NB4 (cell line): ENCODE measurements at places on chromosomes 12 and 14.

DNA sequence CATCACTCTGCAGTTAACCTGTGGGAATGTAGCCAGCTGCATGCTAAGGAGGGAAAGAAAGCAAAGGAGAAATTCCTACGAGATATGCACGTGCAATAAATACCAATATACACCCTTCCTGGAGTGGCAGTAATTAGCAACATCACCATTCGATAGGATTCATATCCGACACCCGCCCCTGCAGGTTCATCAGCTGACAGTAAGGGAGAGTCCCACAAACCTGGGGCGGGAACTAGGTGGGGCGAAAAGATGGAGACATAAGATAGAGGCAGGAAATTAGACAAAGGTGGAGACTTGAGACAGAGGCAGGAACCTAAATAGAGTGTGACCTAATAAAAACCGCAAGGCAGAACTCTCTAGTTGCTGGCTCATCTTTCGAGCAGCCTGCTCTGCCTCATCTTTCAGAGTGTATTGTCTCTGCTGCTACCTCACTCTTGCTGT lies 51.6 kb downstream of the PLEKHG3 start:
- peak; percentile 64 for DNase-seq

DNA sequence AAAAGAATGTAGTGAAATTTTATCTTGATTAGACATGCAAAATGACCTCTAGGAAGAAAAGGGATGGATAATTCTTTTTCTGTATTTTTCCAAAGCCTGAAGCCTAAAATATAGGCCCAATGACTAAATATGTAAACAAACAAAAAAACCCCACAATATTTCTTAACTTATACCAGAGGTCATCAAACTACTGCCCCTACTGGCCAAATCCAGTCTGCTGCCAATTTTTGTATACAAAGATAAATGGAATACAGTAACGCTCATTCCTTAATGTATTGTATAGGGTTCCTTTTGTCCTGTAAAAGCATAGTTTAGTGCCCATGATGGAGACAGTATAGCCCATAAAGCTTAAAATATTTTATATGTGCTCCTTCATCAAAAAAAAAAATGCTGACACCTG lies 145.7 kb upstream of the ALG10 start:
- DNase-seq, result no peak

GRCh38 chr12:123267991-123268843 lies 3.4 kb downstream of the CDK2AP1 start:
- DNase-seq, result peak; percentile 56

DNA sequence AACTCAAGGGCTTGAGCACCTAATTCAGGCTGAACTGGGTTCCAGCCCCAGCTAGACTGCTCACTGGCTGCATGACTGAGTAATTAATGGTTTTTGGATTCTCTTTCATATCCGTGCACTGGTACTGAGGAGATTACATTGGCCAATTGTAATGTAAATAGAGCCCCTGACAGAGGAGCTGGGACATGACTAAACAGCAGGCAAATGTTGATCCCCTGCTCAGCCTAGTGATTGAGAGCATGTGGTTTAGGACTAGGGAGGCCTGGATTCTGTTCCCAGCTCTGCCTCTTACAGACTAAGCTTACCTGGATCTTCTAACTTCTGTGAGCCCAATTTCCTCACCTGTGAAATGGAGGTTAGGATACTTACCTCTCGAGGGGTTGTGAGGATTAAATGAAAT lies 204.3 kb downstream of the ESR2 start:
- DNase-seq, result no peak

- no peak for DNase-seq
Observed at GRCh38 chr14:54267172-54267571, 129.6 kb upstream of the CDKN3 start.

GRCh38 chr12:27104546-27104945 lies 22.2 kb upstream of the C12orf71 start:
- no peak for DNase-seq

GRCh38 chr12:4626543-4626942 lies 22.3 kb downstream of the AKAP3 start:
- no peak for DNase-seq

DNA sequence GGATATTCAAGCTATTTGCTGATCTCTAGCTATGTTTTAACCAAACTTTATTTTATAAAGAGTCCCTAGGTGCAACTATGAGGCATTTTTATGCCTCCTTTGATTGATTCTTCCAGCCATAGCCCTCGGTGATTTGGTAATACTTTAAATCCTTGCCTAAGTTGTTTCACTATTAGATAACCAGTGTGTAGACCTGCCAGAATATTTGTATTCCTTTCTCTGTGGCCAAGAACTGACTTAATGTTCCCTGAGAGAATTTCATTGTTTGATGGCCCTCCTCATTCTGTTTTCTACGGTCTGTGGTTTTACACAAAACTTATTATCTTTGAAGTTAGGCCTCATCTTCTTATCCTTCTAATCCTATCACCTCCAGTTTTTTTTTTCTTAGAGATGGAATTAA lies 109.7 kb upstream of the MDGA2 start:
- DNase-seq, result no peak

- DNase-seq, result no peak
Observed at GRCh38 chr12:132953771-132954170, 2.3 kb downstream of the ZNF605 start.

DNA sequence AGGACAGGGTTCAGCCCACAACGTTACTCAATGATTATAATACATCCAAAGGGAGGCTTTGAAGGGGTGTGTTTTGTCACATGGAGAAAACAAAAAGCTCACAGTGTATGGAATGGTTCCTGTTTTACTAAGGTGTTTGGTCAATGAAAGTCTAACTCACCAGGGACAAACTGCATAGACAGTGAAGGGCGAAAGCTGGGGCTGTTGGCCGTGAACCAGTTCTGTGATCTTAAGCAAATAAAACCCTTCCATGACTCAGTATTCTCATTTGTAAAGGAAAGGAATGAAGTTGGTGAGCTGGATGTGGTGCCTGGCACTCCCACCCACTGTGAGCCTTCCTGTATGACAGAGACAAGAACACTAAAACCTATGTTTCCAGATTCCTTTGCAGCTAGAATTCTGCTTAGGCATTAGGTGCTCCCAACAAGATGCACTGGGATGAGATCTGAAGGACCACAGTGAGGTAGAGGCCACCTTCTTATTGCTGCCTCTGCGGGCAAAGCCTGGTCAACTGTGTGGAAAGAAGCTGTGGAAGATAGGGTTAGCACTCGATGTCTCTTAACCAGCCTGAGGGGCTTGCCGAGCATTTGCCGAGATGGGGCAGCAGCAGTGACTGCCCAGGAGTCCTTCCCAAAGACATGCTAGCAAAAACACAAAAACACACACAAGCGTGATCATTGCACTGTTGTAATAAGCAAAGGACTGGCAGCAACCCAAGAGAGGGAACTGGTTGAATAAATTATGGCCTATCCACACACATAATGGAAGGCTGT lies 48.5 kb downstream of the VCPKMT start:
- DNase-seq, result no peak

- no peak for DNase-seq
Observed at GRCh38 chr12:6767353-6768319, 1.5 kb downstream of the PTMS start.

- no peak for DNase-seq
Observed at GRCh38 chr12:64145226-64145625, 76.9 kb downstream of the KICS2 start.

- DNase-seq, result no peak
Observed at GRCh38 chr12:31846405-31846804, 112.8 kb upstream of the RESF1 start.

GRCh38 chr12:110067531-110067930 lies 19.2 kb upstream of the C12orf76 start:
- peak; percentile 40 for DNase-seq

DNA sequence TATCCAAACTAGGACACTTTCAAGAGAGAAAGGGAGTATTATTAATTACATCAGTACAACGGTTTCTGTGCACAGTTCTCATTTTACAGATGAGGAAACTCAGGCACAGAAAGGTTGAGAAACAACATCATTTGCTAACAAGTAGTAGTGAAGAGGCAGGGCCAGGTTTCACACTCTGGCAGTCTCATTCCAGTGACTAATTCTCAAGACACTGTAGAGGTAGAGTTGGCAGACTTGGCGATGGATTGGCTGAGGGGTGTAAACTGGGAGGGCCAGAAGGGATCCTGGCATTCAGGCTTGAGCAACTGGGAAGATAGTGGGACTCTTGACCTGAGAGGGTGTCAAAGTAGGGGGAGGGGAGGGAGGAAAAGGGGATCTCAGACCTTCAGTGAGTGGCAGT lies 73.8 kb upstream of the BDKRB2 start:
- no peak for DNase-seq

GRCh38 chr14:97164021-97164420 lies 366.8 kb downstream of the VRK1 start:
- no peak for DNase-seq

DNA sequence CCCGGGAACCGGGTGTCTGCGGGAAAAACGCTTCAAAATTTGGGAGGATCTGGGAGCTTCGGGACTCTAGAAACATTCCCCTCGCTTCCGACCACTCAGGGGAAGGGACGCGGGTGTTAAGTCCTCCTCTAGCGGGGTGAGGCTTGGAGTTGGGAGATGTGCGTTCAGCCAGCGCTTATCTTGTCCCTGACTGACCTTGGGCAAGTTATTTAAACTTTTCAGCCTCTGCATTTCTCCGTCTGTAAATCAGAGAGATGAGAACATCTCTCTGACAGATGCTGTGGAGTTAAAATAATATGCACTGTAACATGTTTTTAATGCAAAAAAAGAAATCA lies 76.9 kb upstream of the ANO4 start:
- no peak for DNase-seq

- DNase-seq, result peak; percentile 25
Observed at GRCh38 chr14:91980157-91980556, 32.7 kb upstream of the FBLN5 start.

DNA sequence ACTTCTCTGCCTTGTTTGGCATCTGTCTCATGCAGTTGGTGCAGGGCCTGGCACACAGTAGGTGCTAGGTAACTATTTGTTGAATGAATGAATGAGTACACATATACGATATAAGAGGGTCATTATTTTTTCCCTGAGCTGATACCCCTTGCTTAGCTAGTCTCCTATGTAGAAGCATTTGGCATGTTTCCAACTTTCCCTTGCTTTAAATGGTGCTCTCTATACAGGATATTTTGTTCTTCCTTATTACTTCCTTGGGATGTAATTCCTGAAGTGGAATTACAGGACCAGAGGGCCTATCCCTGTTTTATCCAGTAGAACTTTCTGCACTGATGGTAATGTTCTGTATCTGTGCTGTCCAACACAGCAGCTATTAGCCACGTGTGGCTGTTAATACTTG lies 250.1 kb upstream of the PWP1 start:
- DNase-seq, result no peak

DNA sequence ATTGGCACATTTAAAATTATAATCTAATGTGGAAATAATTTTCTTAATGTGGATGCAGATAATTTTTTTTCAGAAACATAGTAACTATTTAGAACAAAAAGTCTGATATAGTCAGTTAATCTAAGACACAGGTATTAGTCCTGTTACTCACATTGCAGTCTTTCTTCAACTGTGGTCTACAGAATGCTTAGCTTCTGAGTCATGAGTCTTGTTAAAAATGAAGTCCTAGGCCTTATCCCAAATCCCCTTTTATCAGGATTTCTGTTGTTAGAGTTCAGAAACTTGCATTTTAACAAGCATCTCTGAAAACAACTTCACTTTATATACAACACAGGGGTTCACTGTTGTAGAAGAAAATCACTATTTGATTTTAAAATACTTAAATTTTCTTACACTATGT lies 112.2 kb downstream of the SLC16A7 start:
- DNase-seq, result no peak

DNA sequence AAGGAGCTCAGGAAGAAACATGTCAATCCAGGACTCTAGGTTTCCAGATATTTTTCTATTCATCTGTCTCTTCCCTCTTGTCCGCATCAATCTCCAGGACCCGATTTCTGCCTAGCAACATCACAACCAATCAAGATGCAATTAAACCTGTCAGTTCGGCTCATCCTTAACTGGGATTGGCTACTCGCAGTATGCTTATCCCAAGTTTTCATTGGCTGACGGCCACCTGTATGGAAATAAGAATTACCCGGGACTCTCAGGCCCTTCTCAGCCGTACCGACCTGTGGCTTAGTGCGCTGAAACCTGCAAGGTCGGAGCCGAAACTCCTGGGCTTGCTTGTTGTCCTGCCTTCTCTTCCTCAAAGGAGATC lies 20.4 kb upstream of the ATP5MC2 start:
- DNase-seq, result peak; percentile 64

GRCh38 chr14:87852107-87852506 lies 140.9 kb downstream of the GALC start:
- no peak for DNase-seq

GRCh38 chr12:52062167-52063081 lies 7.4 kb upstream of the ATG101 start:
- DNase-seq, result no peak

- DNase-seq, result no peak
Observed at GRCh38 chr12:132856581-132856980, 27.9 kb upstream of the GOLGA3 start.

DNA sequence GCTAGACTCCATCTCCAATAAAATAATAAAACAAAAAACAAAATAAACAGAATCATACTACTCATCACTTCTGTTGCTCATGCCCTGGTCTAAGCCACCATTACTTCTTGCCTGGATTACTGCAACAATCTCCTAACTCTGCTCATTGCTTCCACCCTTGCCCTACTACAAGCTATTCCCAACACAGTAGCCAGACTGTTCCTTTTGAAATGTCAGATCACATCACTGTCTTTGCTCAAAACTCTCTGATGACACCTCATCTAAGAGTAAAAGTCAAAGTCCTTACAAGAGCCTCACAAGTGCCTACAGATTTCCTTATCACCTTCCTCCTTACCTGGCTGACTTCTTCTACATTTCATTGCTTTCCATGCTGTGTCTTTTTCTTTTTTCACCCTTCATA lies 10.0 kb downstream of the FBXO33 start:
- DNase-seq, result no peak

GRCh38 chr14:75454963-75455546 lies 27.2 kb downstream of the JDP2 start:
- peak; percentile 77 for DNase-seq

DNA sequence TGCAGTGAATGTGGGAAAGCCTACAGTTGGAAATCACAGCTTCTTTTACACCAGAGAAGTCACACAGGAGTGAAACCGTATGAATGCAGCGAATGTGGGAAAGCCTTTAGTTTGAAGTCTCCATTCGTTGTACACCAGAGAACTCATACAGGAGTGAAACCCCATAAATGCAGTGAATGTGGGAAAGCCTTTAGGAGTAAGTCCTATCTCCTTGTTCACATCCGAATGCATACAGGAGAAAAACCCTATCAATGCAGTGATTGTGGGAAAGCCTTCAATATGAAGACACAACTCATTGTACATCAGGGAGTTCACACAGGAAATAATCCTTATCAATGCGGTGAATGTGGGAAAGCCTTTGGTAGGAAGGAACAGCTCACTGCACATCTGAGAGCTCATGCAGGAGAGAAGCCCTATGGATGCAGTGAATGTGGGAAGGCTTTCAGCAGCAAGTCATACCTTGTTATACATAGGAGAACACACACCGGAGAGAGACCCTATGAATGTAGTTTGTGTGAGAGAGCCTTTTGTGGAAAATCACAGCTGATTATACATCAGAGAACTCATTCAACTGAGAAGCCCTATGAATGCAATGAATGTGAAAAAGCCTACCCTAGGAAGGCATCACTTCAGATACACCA lies 24.6 kb downstream of the ZNF26 start:
- no peak for DNase-seq
